ENCODE measurements at places on chromosomes 7 and 10.

DNA sequence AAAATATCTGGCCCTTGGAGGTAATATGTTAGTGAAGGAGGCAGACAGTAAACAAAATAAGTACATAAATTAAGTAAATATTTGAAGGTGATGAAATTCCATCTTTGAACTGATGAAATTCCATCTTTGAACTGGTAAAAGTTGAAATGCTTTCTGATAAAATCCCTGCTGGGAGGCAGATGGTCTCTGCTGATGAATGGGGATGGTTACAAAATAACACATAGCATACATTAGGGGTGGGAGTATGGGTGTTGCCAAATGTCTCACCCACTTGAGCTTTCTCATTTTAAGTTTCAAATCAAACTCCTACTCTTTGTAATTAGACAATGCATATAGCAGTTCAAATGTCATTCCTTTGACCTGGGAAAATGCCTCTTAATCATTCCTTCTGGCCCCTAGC, 77.5 kb upstream of the SORCS3 start:
- H3K36me3 ChIP-seq = no peaks in the 10 kb centered on the region
- no peak for DNase-seq
- no peak overlapping the region for H3K27ac ChIP-seq
- H3K4me1 ChIP-seq = no peaks in the 10 kb centered on the region
- no peak overlapping the region for H3K4me3 ChIP-seq

GRCh38 chr10:113111900-113112853, 162.1 kb downstream of the TCF7L2 start:
- H3K27me3 ChIP-seq = no peaks in the 10 kb centered on the region
- no peak overlapping the region for H3K4me3 ChIP-seq
- H3K27ac ChIP-seq = no peak overlapping the region
- no peaks in the 10 kb centered on the region for H3K36me3 ChIP-seq
- no peaks in the 10 kb centered on the region for H3K4me1 ChIP-seq

DNA sequence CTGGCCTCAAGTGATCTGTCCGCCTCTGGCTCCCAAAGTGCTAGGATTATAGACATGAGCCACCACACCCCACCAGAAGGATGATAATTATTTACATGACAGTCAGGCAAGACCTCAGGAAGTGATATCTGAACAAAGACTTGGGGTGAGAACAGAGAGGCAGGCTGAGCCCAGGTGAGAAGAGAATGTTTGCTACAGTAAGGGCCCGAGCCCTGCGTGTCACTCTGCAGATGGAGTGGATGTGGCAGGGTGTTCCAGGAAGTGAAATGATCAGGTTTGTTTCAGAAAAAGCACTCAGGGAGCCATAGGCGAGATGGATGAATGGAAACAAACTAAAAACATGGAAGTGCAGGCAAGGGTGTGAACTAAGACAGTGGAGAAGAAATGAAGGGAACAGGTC, 22.2 kb downstream of the SFMBT2 start:
- H3K4me1 ChIP-seq = peaks cover 20% of the 10 kb centered on the region
- no peaks in the 10 kb centered on the region for H3K36me3 ChIP-seq
- H3K27me3 ChIP-seq = no peaks in the 10 kb centered on the region
- peak overlapping the region; percentile 6 for H3K4me3 ChIP-seq

GRCh38 chr7:5354460-5355232, 69.0 kb downstream of the TNRC18 start:
- H3K4me3 ChIP-seq = no peak overlapping the region
- peaks cover 83% of the 10 kb centered on the region for H3K36me3 ChIP-seq
- no peaks in the 10 kb centered on the region for H3K4me1 ChIP-seq
- no peak overlapping the region for H3K27ac ChIP-seq
- DNase-seq = no peak

GRCh38 chr10:36492590-36493515, 632.5 kb upstream of the ANKRD30A start:
- no peaks in the 10 kb centered on the region for H3K4me1 ChIP-seq
- no peaks in the 10 kb centered on the region for H3K36me3 ChIP-seq
- no peak overlapping the region for H3K4me3 ChIP-seq
- H3K27ac ChIP-seq = no peak overlapping the region
- H3K27me3 ChIP-seq = no peaks in the 10 kb centered on the region

- H3K36me3 ChIP-seq = no peaks in the 10 kb centered on the region
- H3K4me1 ChIP-seq = no peaks in the 10 kb centered on the region
- H3K27me3 ChIP-seq = no peaks in the 10 kb centered on the region
Measured at GRCh38 chr7:153017223-153017622, 257.7 kb downstream of the ACTR3B start.

GRCh38 chr7:28487487-28487886, 75.2 kb downstream of the CREB5 start:
- DNase-seq = no peak
- no peaks in the 10 kb centered on the region for H3K36me3 ChIP-seq
- no peaks in the 10 kb centered on the region for H3K27me3 ChIP-seq
- no peaks in the 10 kb centered on the region for H3K4me1 ChIP-seq
- no peak overlapping the region for H3K27ac ChIP-seq

DNA sequence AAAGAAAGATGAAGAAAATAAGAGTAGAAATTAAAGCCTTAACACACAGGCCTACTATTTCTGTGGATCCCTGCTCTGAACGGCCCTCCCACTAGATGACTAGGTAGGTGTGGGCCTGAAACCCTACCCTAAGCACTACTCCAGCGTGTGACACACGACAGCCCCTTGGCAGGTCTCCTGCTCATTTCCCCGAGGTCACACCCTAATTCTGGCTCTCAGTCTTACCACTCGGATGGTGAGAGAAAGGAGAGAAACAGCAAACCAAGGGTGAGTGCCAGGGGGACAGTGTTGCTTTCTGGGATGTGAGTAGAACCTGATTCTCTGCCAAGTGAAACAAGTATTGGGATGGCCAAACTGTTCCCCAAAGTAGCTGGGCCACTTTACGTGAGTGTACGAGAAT, 12.1 kb downstream of the GALNTL5 start:
- H3K27me3 ChIP-seq = no peaks in the 10 kb centered on the region
- H3K4me1 ChIP-seq = no peaks in the 10 kb centered on the region
- no peak overlapping the region for H3K4me3 ChIP-seq
- H3K27ac ChIP-seq = no peak overlapping the region

DNA sequence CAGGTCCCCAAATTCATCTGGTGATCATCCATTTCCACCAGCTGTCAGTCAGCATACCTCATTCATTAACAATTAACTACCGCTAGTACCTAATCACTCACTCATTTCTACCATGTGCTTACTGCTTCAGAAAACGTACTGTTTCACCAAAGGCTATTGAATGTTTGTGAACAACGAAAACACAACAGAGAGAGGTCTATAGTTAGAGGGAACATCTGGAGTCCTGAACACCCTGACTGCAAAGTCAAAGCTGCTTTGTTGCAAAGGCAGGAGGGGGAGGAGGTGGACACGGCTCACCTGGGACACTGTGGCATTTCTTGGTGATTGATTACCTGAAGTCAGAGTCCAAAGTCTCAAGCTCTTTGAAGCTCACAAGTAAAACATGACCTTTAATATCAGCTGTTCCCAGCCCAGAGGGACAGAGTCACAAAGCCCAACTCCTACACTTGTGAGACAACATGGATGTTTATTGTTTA, 342.3 kb upstream of the ADARB2 start:
- H3K4me1 ChIP-seq = no peaks in the 10 kb centered on the region
- no peak for DNase-seq
- no peaks in the 10 kb centered on the region for H3K36me3 ChIP-seq
- no peak overlapping the region for H3K4me3 ChIP-seq
- no peak overlapping the region for H3K27ac ChIP-seq
- no peaks in the 10 kb centered on the region for H3K27me3 ChIP-seq

- H3K4me1 ChIP-seq = no peaks in the 10 kb centered on the region
- H3K27ac ChIP-seq = no peak overlapping the region
- H3K36me3 ChIP-seq = no peaks in the 10 kb centered on the region
- no peaks in the 10 kb centered on the region for H3K27me3 ChIP-seq
- DNase-seq = no peak
- no peak overlapping the region for H3K4me3 ChIP-seq
Measured at GRCh38 chr7:145147865-145148264, 312.0 kb upstream of the TPK1 start.

- H3K27me3 ChIP-seq = no peaks in the 10 kb centered on the region
- H3K27ac ChIP-seq = no peak overlapping the region
- H3K4me1 ChIP-seq = no peaks in the 10 kb centered on the region
Measured at GRCh38 chr7:80453699-80454340, 58.0 kb downstream of the GNAT3 start.

DNA sequence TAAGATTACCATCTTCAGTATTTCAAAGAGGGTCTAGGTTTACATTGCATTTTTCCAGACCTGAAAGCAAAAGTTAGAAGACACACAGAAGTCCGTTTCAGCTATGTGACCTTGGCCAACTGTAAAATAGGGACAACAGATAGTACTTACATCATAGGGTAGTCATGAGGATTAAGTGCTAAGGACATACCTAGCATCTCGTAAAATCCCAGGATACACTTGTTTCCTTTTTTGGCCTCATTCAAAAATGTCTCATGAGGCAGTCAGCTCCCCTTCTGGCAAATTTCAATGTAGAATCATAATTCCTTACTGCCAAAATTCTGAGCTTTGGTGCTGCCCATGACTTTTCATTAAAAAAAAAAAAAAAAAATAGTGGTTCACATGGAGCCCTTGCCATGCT, 6.4 kb upstream of the DUSP5 start:
- DNase-seq = no peak
- peaks cover 8% of the 10 kb centered on the region for H3K4me1 ChIP-seq
- H3K27me3 ChIP-seq = no peaks in the 10 kb centered on the region
- no peak overlapping the region for H3K4me3 ChIP-seq

DNA sequence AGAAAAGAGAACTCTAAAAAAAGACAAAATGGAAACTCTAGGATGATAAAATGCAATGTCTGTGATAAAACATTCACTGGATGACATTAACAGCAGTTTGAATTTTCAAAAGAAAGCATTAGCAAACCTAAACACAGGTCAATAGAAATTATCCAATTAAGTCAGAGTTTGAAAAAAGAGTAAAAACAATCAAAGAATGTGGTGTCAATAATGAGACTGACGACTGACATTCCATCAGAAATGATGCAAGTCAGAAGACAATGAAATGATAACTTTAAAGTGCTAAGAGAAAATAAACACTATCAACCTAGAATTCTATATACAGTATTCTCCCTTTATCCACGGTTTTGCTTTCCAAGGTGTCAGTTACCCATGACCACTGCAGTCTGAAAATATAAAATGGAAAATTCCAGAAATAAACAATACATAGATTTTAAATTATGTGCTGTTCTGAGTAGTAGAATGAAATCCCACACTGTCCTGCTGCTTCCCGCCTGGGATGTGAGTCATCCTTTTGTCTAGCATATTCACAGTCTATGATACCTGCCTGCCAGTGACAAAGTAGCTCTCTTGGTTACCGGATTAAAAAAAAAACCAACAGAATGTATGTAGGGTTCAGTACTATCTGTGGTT, 38.3 kb upstream of the SFMBT2 start:
- no peaks in the 10 kb centered on the region for H3K36me3 ChIP-seq
- no peaks in the 10 kb centered on the region for H3K4me1 ChIP-seq
- no peak for DNase-seq
- H3K27ac ChIP-seq = no peak overlapping the region
- no peak overlapping the region for H3K4me3 ChIP-seq

DNA sequence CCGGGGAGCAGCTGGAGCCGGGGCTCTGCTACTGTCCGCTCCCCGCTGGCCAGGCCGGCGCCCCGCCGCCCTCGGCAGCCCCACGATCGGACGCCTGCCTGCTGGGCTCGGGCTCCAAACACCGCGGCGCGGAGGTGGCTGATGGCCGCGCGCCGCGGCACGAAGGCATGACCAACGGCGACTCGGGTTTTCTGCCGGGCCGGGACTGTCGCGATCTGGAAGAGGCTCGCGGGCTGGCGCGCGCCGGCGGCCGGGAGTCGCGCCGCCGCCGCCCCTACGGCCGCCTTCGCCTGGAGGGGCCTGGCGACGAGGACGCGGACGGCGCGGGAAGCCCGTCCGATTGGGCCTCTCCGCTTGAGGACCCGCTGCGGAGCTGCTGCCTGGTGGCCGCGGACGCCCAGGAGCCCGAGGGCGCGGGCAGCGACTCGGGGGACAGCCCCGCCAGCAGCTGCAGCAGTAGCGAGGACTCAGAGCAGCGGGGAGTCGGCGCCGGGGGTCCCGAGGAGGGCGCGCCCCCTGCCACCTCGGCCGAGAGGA, 570 bp downstream of the TBC1D12 start:
- H3K36me3 ChIP-seq = no peaks in the 10 kb centered on the region
- H3K27ac ChIP-seq = no peak overlapping the region
- H3K4me1 ChIP-seq = no peaks in the 10 kb centered on the region
- peaks cover 4% of the 10 kb centered on the region for H3K27me3 ChIP-seq
- peak; percentile 0 for DNase-seq

GRCh38 chr10:118034791-118035261, 11.9 kb downstream of the RAB11FIP2 start:
- no peak overlapping the region for H3K4me3 ChIP-seq
- no peak for DNase-seq
- H3K27me3 ChIP-seq = no peaks in the 10 kb centered on the region
- H3K27ac ChIP-seq = no peak overlapping the region
- H3K36me3 ChIP-seq = no peaks in the 10 kb centered on the region

DNA sequence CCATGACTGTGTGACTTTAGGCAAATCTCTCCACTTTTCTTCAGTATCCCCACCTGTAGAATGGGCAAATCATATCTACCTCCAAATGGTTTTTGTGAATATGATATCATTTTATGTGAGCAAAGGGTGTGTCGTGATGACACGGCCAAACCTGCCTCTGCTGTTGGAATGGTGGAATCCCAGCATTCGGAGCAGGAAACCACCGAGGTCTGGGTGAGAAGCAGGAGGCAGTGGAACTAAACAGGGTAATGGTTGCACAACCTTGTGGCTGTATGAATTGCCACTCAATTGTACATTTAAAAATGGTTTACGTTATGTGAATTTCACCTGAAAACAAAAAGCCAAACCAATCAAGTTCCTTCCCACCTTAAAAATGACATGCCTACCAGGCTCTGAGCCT, 131.4 kb upstream of the ZMIZ1 start:
- no peaks in the 10 kb centered on the region for H3K4me1 ChIP-seq
- H3K36me3 ChIP-seq = no peaks in the 10 kb centered on the region
- no peak for DNase-seq
- H3K27ac ChIP-seq = no peak overlapping the region
- H3K4me3 ChIP-seq = no peak overlapping the region
- no peaks in the 10 kb centered on the region for H3K27me3 ChIP-seq

GRCh38 chr7:25196132-25196896, 32.0 kb downstream of the NPVF start:
- DNase-seq = no peak
- no peaks in the 10 kb centered on the region for H3K27me3 ChIP-seq
- H3K36me3 ChIP-seq = no peaks in the 10 kb centered on the region
- no peak overlapping the region for H3K4me3 ChIP-seq
- H3K27ac ChIP-seq = no peak overlapping the region
- H3K4me1 ChIP-seq = no peaks in the 10 kb centered on the region

DNA sequence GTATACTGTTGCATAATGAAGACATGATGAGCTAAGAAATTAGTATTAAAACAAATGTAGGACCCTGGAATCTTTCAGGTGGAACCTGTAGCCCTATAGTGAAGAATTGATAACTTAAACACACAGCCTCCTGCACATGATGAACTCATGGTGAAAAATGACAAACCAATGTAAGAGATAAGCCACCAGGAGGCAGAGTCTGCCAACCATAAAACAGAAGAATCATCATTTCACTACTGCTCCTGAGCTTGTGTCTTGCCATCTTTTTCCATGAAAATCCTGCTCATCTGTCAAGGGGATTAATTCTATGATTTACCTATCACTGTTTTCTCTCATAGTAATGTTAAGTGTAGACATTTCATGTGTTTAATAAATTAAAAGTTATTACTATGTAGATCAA, 363.9 kb downstream of the MALRD1 start:
- no peaks in the 10 kb centered on the region for H3K4me1 ChIP-seq
- DNase-seq = no peak
- no peak overlapping the region for H3K4me3 ChIP-seq
- no peak overlapping the region for H3K27ac ChIP-seq

GRCh38 chr10:19491166-19491565, 325.1 kb upstream of the PLXDC2 start:
- H3K36me3 ChIP-seq = no peaks in the 10 kb centered on the region
- DNase-seq = no peak
- no peak overlapping the region for H3K4me3 ChIP-seq
- H3K27me3 ChIP-seq = no peaks in the 10 kb centered on the region
